Stimulated activated CD4-positive, alpha-beta T cell treated with anti-CD3 and anti-CD28 coated beads, Interleukin-4, amount 100 ng/mL, for 24 hours (primary cell): ENCODE measurements at places on chromosomes 12 and 14.

GRCh38 chr12:64088431-64089349, 133.4 kb downstream of the KICS2 start:
- no peak for DNase-seq

- DNase-seq: no peak
Measured at GRCh38 chr12:106118-106591, 39.6 kb downstream of the IQSEC3 start.

- no peak for DNase-seq
Measured at GRCh38 chr12:52442600-52443061, 8.5 kb upstream of the KRT75 start.

GRCh38 chr14:39766397-39767000, 334.3 kb upstream of the FBXO33 start:
- no peak for DNase-seq

- no peak for DNase-seq
Measured at GRCh38 chr12:106389151-106389550, 31.6 kb downstream of the POLR3B start.

- peak; percentile 39 for DNase-seq
Measured at GRCh38 chr12:24838531-24838950, 110.4 kb downstream of the BCAT1 start.

GRCh38 chr14:87002776-87003175, 990.2 kb downstream of the GALC start:
- DNase-seq: no peak

- no peak for DNase-seq
Measured at GRCh38 chr12:130347588-130347987, 9.9 kb downstream of the PIWIL1 start.

GRCh38 chr14:97301931-97302559, 504.9 kb downstream of the VRK1 start:
- DNase-seq: no peak

DNA sequence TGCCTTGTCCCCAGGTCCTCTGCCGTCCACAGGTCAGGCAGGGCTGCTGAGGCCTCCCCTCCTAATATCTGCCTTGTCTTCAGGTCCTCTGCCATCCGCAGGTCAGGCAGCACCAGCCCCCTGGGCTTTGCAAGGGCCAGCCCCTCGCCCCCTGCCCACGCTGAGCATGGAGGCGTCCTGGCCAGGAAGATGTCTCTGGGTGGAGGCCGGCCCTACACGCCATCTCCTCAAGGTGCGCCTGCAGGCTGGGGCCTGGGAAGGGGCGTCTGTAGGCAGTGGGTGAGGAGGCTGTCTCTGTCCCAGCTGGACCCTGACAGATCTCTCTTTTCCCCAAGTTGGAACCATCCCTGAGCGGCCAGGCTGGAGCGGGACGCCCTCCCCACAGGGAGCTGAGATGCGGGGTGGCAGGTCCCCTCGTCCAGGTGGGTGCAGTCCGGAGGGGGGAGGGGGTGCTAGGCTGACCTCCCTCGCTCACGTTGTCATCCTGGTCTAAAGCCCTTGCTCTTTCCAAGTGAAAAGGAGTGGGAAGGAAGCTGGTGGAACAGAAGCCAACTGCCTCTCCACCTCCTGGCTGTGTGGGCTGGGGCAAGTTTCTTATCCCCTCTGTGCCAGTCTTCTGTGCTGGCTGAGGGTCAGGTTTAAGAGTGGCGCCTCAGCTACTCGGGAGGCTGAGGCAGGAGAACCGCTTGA, 13.9 kb upstream of the PUS1 start:
- no peak for DNase-seq

DNA sequence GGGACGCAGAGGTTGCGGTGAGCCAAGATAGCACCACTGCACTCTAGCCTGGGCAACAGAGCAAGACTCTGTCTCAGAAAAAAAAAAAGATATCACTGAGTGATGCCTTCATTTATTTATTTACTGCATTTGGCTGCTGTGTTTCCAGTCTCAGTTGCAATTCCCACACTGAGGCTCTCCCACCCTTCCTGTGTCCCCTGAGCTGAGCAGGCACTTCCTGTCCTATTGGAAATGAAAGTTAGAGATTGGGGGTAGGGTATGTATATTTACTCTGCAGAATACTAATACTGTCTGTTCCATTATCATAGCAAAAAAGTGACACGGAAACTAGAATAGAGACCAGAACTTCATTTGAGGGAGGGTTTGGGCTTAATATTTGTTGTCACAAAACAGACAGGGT, 1.6 kb upstream of the RBMS2 start:
- DNase-seq: no peak

- DNase-seq: no peak
Measured at GRCh38 chr12:111757361-111758119, 9.2 kb upstream of the ALDH2 start.

DNA sequence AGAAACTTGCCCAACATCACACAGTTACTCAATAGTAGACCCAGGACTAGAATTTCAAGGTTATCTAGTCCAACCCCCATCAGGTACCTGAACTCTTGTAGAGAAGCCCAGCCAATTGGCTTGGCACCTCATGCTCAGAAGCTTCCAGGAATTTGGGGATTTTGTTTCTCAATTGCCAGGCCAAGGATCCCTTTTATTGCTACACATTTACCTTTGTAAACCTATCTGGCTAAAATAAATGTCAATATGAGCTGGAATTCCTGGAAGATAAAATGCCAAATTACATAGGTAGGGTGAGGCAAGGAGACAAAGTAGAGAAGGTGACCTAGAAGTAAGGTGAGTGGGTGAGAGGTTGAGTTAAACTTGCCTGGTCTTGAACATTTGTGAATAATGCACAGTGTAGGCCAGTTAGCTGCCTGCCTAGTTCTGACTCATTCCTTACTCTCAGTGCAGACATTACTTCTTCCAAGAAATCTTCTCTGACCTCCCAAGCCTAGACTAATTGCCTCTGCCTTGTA, 36.3 kb downstream of the SDR9C7 start:
- DNase-seq: no peak

DNA sequence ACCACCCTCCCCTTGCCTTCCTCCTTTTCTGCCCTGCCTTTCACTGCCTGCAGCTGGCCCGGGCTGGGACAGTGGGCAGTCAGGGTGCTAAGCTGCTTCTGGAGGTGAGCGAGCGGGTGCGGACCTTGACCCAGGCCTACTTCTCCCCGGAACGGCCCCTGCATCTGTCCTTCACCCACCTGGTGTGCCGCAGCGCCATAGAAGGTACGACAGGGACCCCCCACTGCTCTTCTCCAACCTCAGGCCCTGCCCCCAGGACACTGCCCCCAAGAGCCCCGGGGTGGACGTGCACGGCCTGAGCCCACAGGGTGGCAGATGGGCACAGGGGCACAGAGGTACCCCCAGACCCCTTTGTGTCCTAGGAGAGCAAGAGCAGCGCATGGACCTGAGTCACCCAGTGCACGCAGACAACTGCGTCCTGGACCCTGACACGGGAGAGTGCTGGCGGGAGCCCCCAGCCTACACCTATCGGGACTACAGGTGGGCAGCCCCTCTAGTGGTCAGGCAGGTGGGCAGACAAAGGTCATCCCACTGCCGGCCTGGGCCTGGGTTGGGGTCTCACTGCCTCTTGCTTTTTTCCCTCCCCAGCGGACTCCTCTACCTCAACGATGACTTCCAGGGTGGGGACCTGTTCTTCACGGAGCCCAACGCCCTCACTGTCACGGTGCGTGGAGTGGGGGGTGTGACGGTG, 3.2 kb upstream of the GNB3 start:
- DNase-seq: no peak

DNA sequence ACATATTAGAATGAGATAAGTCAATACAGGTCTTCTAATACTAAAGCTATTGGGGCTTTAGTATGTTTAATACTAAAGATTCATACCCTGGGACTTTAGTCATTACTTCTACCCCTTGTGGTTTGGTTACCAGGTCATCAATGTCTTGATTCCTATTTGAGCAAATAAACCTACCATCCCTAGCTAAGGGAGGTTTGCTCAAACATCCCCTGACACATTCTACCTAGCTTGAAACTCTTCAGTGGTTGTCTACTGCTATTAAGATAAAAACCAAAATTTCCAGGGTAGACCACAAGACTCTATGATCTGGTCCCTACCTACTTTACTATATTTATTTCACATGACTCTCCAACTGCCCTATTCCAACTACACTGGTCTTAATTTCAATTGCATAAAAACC, 7.3 kb upstream of the C2CD5 start:
- DNase-seq: no peak
